Hematopoietic multipotent progenitor cell treated with erythropoietin and hydrocortisone succinate and interleukin-3 and kit ligand, for 6 days (in vitro differentiated cells): ENCODE measurements at places on chromosomes 1 and 21.

DNA sequence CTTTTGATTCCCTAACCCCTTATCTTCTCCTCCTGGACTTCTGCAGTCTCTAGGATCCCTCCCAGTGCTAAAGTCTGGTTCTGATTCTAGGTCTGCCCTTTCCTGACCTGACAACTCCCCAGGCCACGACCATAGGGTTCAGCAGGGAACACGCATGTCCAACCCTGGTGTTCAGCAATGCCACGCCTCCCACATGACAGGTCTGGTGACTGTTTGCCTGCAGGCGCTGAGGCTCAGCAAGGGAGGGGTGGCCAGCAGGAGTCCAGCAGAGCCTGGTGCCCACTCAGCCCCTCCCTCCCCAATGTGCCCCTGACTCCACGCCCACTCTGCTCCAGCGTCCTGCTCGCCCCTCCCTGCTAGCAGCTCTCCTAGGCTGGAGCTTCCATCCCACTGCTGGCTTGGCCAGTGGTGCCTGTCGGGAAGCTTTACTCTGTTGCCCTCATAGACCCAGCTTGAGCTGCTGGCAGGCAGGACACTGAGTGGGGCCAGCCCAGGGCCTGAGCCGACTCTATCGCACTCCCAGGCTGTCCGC, 17.3 kb downstream of the SLC9A1 start:
- no peak for DNase-seq

DNA sequence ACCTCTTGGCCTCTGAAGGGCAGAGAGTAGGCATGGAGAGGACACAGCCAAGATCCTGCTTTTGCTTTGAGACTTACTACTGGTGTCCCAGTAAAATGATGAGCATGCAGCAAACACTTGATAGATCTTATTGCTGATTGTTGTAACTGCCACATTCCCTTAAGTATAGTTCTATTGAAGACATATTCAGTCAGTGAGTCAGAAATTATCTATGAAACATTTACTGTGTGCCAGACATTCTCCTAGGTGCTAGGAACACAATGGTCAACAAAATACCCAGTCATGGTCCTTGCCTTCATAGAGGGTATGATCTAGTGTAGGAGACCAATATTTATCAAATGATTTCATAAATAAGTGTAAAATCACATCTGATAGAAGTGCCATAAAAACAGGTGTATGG, 13.6 kb downstream of the STYXL2 start:
- no peak for DNase-seq

DNA sequence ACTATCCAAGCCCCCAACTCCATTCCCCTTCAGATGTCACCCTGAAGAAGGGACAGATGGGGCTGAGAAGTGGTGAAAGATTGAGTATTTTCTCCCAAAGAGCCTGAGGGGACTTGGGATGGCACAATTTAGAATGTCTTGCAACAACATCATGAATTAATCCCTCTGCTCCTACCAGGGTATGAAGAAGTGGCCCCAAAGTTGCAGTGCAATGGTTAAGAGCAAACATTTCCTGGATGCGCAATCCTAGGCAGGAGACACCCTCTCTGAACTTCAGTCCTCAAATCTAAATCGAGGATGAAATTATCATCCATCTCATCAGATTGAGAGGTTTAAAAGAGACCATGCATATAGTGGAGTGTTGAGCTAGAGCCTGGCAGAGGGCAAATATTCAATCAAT, 28.6 kb upstream of the CITED4 start:
- no peak for DNase-seq

DNA sequence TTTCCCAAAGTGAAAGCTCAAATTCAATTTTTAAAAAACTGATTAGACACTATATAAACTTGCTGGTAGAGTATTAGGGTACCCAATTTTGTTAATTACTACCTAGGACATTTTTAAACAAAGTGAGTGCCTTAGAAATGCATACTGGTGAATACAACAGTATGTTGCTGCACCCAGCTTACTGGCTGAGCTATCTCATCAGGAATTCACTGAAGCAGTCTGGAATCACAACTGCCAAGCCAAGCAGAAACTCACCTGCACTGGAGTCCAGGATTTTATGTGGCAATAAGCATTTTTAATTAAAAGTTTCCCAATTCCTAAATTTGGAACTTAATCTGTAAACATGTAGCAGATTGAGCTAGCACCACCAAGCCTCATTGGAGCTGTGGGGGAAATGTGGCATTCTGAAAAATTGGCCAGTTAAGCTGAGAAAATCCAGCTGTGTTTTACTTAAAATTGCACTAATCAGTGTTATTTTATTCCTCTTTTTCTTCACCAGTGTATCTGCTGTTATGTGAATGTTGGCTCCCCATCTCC, 61.8 kb downstream of the CLEC20A start:
- DNase-seq = no peak
